ENCODE measurements at places on chromosomes 5 and 9. TPM values are rescaled to one million over a fixed set of nuclear protein-coding genes. Genes with fewer than 3 reads are reported as not detected.

DNA sequence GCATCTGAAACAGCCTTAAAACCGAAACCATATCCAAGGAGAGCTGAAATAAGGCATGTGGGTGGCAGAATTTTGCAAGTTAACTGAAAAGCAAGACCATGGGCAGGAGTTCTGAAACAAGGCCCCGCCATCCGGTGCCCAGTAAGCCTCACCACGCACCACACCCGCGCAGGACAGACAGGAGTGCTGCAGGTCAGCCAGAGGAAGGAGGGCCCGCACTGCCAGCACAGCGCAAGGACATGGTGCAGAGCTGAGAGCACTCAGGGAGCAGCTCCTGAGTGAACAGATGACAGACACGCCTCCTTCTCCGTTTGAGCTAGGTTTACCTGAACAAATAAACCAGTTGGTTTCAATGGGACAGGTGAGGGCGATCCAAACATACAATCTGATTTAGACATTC, 16.5 kb upstream of the ISCA1 start:
- no peak for DNase-seq

Gene NOTCH1
- 59.0 TPM for total RNA-seq

DNA sequence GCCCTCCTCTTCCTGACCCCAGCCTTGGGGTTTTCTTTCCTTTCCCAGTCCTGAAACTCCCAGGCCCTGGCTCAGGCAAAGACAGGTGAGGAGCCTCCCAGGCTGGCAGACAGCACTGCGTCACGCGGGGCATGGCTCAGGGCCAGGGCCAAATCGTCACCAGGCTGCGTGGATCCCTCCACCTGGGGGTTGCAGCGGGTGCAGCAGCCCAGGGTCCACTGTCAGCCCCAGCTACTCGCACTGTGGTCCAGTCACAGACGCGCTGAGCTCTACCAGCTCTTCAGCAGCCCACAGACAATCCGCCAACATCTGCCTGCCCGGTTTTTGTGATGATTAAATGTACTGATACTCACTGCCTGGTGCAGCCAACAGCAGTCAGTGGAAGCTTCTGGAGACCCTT, 12.1 kb downstream of the FAM78A start:
- DNase-seq: no peak

DNA sequence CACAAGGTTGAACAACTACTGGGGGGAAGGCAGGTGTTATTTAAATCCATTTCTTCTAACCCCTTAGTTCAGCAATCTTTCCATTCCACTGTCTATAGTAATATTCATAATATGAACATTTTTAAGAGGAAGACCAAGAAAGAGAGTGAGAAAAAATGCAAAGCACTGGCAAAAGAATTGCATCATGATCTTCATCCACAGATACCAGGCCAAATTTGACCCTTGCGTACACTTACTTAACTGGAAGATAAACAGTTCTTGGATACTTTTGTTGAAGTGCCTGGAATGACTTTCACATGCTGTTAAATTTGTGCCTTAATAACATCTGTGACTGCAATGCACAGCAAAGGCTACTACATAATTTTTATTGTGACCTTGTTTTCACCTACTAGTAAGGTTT, 1.8 kb downstream of the PFDN1 start:
- no peak for DNase-seq

Gene ATP6V1G1
- total RNA-seq: 55.3 TPM

GRCh38 chr5:56487528-56488115, 254.5 kb upstream of the ANKRD55 start:
- no peak for DNase-seq

DNA sequence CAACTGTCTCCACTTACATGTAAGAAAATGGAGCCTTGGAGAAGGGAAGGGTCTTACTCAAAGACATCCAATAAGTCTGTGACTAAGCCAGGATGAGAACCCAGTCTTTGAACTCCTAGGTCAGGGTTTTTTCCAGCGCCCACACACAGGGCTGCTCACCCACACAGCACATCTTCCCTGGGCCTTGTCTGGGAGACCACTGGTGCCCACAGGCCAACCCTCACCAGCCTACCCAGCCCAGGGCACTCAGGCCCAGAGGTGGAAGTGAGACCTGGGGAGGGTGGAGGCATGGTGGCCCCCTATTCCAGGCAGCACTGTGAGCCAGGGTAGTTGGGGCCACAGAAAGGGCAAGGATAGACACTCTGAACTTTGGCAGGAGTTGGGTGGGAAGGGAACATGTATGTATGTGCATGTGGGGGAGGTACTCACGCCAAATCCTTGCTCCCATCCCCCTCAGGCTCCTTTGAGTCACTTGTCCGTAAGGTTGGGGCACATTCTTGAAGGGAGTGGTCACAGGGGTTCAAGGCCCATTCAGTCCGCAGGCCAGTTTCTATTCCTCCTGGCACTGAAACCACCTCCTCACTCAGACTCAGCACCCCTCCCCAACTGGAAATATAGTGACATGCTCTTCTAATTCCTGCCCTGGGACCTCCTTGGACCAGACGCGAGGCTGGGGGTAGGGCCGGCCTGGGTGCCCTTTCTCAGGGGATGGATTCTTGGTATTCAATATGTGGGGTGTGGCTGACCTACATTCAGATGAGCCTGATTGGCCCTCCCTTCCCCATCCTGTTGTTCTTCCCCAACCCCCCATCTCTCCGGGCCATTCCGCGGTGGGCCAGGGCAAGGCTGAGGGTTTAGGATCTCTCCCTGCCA, 2.9 kb upstream of the SLC4A9 start:
- DNase-seq: no peak

GRCh38 chr5:157743163-157744050, at the start of gene LSM11:
TSS of gene LSM11 (plus strand) at chr5:157743712. CDS start at chr5:157743751, 39 bp downstream.
- peak; percentile 92 for DNase-seq

Gene CXCL14
- total RNA-seq: 61.6 TPM

DNA sequence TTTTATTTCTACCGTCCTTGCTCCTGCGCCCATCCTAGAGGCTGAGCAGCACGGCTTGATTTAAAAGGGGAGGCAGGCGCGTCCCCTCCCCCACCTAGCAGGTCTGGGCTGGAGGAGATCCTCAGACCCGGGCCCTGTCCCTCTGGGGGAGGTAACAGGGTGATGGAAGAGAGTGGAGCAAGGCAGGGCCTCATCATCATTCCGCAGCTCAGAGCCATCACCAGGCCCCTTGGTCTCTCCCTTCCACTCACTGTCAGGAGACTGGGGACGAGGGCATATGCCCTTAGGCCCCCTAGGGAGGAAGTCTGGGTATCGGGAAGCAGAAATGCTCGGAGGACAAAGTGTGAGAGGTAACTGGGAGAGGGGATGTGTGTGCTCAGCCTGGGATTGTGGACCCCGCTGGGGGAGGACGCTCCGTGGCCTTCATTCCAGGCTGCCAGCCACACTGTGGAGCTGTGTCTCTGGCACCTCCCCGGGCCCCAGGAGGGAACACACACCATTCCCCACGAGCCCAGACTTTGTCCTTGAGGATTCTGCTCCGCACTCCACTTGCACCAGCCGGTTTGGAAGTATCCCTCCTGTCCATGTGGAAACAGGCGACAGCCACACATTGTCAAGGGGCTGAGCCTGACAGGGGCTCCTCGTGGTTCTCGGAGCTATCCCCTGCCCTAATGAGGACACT, 761 bp downstream of the REEP2 start:
- no peak for DNase-seq

GRCh38 chr9:68912561-68912960, 101.4 kb downstream of the PRKACG start:
- no peak for DNase-seq

Gene IFNA1
- not detected for total RNA-seq

Gene LCN15
- 17.2 TPM for total RNA-seq

Gene RMRP
- total RNA-seq: 9,213 TPM

Gene IFNK
- not detected for total RNA-seq

DNA sequence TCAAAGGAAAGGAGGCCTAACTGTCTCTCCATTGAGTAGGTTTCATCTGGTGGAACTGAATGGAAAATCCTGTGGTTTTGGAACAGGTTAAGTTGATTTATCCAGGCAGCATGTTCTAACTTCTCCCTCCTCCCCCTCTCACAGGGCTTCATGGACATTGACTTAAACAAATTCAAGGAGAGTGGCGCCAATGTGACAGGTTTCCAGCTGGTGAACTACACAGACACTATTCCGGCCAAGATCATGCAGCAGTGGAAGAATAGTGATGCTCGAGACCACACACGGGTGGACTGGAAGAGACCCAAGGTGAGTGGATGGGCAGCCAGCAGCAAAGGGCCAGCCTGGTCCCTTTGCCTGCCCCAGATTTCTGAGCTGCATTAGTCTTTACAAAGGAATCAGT, 183.9 kb downstream of the GRIA1 start:
- no peak for DNase-seq

- no peak for DNase-seq
These were observed 99.4 kb upstream of the TARS1 start for GRCh38 chr5:33341351-33341750.
